CD4-positive, alpha-beta T cell (primary cell): ENCODE measurements at places on chromosomes 7 and 10. TPM values are rescaled to one million over a fixed set of nuclear protein-coding genes. Genes with fewer than 3 reads are reported as not detected.

DNA sequence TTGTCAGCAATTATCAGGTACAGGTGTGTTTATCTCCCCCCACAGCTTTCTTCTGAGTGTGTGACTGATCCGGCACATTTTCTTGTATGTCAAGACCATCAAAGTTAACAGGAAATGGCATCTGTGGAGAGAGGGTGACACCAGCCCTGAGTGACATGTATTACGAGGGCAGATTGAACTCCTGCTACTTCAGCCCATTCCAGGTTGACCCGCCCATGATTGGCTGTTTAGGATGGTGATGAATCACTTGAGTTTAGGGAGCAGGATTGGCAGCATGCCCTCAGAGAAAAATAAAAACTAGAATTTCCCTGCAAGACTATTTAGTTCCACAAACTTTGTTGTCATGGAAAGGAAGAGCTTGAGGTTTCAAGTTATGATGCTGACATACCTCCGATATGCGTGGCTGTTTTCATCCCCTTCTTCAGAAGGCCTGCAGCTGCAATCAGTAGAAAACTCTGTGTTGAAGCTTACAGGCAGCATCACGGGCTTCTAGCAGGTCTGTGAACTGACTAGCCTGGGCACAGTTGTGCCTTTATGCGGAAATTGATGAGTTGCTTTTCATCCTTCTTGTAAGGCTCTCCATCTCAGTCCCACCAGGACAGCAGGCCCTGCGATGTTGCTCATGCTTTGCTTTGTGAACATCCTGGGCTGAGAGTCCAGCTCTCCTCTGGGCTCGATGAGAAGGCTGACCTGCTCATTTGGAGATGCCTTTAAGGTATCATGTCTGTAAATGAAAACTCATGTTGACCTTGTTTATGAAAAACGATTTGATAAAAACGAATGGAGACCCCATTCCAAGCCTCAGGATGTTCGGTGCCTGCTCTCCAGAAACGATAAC is 8.0 kb upstream of the CELF2 start:
- DNase-seq = no peak

Gene RBM20
- 1.1 TPM for total RNA-seq

Gene TMEM26
- total RNA-seq = not detected

GRCh38 chr10:76763376-76763775 is 874.2 kb downstream of the KCNMA1 start:
- DNase-seq = no peak

DNA sequence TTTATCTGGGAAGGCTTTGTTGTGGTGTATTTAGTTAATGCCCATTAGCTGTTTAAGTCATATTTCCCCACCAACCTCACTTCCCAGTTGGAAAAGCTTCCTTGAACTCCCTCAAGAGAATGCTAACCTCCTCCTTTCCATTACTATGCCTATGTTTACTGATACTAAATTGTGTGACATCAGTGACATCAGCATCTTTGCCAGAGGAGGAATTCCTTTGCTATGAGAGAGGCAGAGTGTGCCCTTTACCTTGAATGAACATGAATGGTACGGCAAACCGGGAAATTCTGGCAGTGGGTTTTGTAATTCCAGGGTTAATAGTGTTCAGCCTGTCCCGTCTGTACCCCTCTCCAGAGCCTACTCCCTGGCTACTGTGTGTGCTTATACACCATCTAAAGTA is 22.1 kb upstream of the GLCCI1 start:
- DNase-seq = no peak

Gene NUP42
- 20.1 TPM for total RNA-seq

DNA sequence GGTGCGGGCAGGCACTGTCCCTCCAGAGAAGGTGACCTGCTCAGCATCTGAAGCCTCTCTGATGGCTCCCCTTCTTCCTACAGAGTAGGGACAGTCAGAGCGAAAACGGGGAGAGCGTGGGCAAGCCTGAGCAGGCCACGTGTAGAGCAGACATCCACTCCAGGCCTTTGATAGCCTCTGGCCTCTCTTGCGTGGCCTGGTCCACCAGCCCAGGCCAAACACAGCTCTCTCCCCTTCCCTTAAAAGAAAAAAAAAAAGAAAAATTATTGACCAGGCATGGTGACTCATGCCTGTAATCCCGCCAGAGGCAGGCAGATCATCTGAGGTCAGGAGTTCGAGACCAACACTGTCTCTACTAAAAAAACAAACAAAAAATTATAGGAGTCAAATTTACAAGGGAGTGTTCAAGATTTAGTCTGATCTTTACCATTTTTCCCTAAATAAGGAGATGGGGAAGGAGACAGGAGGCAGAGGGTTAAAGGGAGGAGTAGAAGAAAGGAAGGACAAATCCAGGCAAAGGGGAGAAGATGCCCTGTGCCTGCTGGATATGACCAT is 84.8 kb downstream of the PLXNA4 start:
- no peak for DNase-seq

GRCh38 chr7:107850643-107851042 is 40.3 kb upstream of the DLD start:
- no peak for DNase-seq

GRCh38 chr7:102252366-102252982 is 34.2 kb upstream of the SH2B2 start:
- no peak for DNase-seq

Gene CALHM3
- total RNA-seq = not detected

GRCh38 chr7:127907110-127908040 is 123.9 kb downstream of the LRRC4 start:
- no peak for DNase-seq

Gene HMX2
- not detected for total RNA-seq

Gene ZNF503
- 0.38 TPM for total RNA-seq

- no peak for DNase-seq
These were observed 581 bp downstream of the PTPRZ1 start for GRCh38 chr7:121873289-121874194.

- no peak for DNase-seq
These were observed 33.9 kb downstream of the CHN2 start for GRCh38 chr7:29228289-29229011.

DNA sequence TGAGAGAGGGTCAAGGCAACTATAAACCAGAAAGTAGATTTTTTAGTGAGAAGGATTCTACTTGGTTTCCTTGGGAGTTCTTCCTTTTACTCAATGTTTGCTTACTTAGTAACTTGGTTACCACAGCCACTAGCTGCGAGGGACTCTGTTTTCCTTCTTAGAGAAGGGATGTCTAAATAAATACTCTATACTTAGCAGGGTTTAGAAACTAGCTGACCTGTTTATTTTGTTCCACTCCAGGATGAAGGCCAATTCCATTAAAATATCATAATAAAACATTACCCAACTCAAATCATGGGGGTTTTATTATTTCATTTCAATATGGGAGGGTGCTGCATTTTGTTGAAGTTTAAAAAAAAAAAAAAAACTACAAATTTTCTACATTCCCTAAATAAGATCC is 87.3 kb downstream of the PPP1R3A start:
- DNase-seq = no peak

Gene ZNHIT1
- total RNA-seq = 30.6 TPM

GRCh38 chr10:131569851-131570715 is 258.6 kb upstream of the TCERG1L start:
- no peak for DNase-seq

DNA sequence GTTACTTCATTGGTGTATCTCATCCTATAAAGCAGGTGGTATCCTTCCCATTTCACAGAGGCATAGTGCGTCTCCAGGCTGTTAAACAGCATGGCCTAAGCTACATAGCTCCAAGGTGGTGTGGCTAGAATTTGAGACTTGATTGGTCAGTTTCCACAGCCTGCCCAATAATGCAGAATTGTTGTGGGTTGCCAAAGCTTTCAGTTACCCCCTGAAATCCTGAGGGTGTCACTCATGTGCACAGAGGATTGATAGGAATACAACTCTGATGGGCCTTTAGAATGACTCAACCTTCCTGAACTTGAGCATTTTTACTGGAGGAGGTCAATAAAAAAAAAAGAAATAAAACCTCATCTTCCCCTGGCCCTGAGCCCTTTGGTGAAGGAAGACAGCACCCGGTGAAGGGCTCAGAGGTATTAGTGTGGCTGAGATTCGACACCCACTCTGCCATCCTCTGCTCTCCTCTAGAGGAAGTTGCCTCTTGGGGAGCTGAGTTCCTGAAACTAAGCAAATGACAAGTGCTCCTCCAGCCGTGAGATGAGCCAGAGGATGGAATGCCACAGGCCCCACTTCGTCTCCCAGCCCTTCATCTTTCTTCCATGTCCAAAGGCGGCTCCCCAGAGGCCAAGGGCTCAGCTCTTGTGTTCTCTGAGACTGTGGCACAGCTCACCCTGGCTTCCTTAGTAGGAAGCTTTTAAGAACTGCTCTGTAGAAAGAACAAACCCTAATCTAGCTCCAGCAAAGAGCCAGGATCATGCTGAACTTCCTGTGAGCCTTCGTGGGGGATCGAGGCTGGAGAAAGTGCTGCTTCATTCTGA is 1.0 kb downstream of the ACSL5 start:
- DNase-seq = peak; percentile 49

Gene TSPAN33
- 4.1 TPM for total RNA-seq

GRCh38 chr10:21520949-21521348 is 4.5 kb downstream of the SKIDA1 start:
- DNase-seq = no peak

Gene GNGT1
- total RNA-seq = not detected

Gene AS3MT
- 0.77 TPM for total RNA-seq

GRCh38 chr7:30511973-30512662 is 7.5 kb upstream of the GGCT start:
- DNase-seq = no peak

Gene OR2A5
- not detected for total RNA-seq

- DNase-seq = no peak
These were observed 33.9 kb downstream of the ASB13 start for GRCh38 chr10:5632446-5632845.

GRCh38 chr10:103154521-103155299 is 38.4 kb downstream of the NT5C2 start:
- DNase-seq = no peak

DNA sequence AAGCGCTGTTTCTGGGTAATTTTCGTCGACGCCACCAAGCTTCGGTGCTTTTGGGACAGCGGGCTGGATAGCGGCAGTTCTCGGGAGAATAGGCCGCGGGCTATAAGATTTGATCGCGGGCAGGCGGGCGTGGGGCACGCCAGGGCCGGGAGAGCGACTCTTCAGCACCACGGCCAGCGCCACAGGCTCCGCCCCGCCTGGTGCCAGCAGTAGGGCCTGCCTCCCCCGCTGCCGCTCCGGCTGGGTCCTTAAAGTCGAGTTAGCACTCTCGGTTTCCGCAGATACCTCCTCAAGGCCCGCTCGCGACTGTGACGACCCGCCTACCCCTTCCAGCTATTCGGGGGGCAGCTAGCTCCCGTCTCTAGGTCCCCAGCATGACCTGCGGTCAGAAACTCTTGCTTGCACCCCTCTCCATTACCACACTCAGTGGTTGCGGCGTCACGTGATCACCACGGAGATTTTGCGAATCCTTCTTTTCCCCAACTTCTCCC is 9.4 kb downstream of the NXPH1 start:
- peak; percentile 11 for DNase-seq

GRCh38 chr7:37390114-37390513 is 58.5 kb downstream of the ELMO1 start:
- DNase-seq = no peak

Gene TRPV5
- total RNA-seq = not detected

DNA sequence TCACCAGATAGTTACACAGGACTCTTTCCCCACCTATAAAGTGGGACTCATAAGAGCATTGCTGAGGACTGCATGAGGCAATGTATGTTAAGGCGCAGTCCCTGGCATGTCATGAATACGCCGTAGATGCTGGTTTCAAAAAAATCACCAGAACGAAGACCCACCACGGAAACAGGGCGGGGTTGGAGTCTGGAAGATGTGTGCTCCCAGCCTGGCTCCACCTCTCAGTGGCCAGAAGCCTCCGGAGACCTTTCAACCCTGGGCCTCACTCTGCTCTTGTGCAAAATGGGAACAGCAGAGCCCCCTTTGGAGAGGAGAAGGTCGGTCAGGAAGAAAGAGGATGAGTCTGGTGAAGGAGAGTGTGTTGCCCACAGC is 12.4 kb upstream of the ZMIZ1 start:
- no peak for DNase-seq

DNA sequence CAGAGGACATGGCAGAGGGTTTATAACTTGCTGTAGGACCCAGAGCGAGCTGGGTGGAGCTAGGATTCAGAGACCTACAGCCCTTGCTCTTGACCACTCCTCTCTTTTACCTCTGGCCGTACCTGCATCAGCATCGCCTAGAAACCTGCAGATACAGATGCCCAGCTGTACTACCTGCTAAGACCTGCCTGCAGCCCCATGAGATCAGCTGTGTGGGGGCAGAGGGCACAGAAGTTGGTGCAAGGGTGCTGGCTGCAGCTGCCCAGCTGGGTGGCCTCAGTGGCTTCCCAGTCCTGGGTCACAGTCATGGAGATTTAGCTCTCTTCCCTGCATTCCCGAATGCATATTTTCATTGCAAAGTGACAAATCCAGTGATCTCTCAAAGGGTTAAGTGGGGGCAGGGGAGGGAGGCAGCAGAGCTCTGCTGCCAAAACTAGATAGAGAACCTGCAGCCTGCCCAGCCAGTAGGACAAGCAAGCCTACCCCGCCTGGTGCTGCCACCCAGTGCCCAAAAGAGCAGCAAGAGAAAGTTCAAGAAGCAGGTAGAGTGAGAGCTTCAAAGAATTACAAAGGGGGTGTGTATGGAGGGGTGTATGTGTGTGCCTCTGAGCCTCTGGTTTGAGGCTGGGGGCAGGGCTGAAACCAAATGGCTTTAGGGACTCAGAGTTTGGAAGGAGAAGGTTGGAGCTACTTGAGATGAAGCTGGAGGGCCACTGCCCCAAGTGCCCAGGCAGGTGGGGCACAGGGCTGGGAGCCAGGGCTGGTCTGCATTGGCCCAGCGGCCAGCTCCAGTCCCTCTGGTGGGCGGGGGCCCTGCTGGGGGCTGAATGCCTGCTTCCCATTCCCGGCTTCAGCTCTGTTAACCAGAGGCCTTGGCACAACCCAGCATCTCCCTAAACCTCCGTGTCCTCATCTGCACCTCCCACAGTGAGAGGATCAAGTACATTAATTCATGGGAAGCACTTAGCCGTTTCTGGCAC is 6.9 kb downstream of the FAM241B start:
- DNase-seq = peak; percentile 19

- no peak for DNase-seq
These were observed 6.6 kb upstream of the WDFY4 start for GRCh38 chr10:48678041-48678440.

Gene OGDHL
- total RNA-seq = not detected

GRCh38 chr10:97762816-97763215 is 9.0 kb downstream of the SFRP5 start:
- no peak for DNase-seq

GRCh38 chr7:82521906-82522445 is 78.4 kb upstream of the CACNA2D1 start:
- no peak for DNase-seq

- peak; percentile 14 for DNase-seq
These were observed 1.0 kb downstream of the CDK6 start for GRCh38 chr7:92835261-92835850.

Gene GPC2
- total RNA-seq = 16.4 TPM

Gene CAV1
- not detected for total RNA-seq

Gene NKX6-2
- total RNA-seq = not detected

DNA sequence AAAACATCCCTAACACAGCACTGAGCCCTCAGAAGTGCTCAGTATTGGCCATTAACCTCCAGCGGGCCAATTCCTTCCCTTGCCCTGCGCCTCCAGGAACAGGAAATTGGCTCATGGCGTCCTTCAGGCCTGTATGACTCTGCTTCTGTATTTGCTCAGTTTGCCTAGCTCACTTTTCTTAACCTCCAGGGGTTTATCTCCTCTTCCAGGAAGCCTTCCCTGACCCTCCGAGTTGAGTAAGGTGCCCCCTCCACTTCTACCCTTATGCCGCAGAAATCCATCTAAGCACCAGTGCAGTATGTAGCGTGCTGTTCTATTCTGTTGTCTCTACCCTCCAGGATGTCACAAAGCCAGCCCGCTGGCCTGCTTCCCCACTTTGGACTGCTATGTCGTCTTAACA is 1.1 kb upstream of the SFXN4 start:
- DNase-seq = no peak

Gene NUTM2E
- total RNA-seq = 1.6 TPM

- DNase-seq = no peak
These were observed at the start of gene PON1 for GRCh38 chr7:95324431-95324830. Gene PON1 (minus strand): TSS chr7:95324532. CDS start chr7:95324475, 57 bp downstream.
